Fibroblast of skin of scalp (primary cell): ENCODE measurements at places on chromosomes 12 and 14.

DNA sequence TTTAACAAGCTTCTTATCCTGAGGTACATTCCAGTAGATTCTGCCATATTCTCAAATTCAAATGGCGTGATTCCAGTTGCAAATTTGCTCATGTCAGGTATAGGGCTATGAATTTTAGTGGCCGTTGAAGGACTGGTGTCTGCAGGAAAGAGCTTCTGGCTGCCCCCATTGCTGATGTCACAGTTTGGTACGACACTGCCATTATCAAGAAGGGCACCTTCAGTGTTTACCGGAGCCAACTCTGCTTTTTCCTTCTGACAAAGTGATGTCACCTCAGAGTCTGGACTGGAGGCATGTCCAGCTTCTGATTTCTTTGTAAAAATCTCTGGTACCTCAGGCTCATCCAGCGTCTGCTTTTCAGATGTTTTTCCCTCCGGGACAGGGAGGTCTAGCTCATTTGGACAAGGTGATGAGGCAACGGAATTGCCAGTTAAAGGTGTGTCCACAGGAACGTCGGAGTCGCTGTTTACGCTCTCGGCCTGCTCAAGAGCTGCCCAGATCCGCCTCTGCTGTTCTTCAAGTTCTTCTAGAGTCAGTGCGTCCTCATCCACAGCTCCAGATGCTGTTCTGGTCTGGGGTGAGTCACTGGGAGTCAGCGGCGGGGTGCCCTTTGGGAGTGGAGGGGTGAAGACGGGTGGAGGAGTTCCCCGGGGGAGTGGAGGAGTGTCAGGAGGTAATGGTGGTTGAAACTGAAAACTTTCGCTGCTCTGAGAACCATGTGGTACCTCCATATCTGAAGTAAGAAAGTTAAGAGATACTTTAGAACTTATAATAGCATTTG is 27.0 kb downstream of the ZCCHC8 start:
- no peak for DNase-seq

DNA sequence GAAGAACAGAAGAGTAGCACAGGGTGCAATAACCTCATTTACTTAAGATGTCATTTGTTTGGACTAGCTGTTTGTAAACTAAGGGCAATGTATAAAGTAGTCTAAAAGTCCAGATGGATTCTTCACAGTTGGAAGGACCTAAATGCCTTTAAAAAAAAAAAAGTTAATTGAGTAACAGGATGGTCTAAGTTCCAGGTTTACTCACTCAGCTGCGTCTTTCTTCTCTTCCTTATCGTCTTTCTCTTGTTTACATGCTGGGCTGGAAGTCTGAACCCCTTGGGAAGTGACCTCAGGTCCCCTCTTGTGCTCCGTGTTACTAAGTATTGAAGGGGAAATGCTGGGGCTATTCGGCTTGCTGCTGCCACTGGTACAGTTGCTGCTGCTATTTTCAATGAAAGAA is 82.5 kb downstream of the SH2B3 start:
- DNase-seq: no peak

- no peak for DNase-seq
These were observed 168.7 kb upstream of the SSTR1 start for GRCh38 chr14:38038986-38039385.

GRCh38 chr12:75571656-75572205 is 60.3 kb upstream of the KRR1 start:
- DNase-seq: no peak

GRCh38 chr12:46221255-46222128 is 47.4 kb downstream of the SLC38A1 start:
- peak; percentile 43 for DNase-seq

DNA sequence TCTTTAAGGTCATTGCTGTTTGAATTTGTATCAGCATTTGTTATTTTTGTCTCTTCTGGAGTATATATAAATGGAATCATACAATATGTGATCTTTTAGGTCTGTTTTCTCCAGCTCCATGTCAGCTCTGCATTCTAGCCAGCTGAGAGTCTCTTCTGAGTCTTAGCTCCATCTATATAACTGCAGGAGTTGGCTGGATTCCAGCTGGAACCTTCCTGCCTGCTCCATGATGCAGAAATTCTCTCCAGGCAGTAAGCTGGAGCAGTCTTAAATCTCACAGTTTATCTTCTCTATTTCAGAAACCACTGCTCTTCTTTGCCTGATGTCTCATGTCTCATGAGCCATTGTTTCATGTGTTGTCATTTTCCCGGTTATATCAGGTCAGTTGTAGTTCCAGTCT is 827.6 kb downstream of the NRXN3 start:
- DNase-seq: peak; percentile 45

GRCh38 chr12:90938451-90938850 is 16.5 kb downstream of the CCER1 start:
- DNase-seq: peak; percentile 68

DNA sequence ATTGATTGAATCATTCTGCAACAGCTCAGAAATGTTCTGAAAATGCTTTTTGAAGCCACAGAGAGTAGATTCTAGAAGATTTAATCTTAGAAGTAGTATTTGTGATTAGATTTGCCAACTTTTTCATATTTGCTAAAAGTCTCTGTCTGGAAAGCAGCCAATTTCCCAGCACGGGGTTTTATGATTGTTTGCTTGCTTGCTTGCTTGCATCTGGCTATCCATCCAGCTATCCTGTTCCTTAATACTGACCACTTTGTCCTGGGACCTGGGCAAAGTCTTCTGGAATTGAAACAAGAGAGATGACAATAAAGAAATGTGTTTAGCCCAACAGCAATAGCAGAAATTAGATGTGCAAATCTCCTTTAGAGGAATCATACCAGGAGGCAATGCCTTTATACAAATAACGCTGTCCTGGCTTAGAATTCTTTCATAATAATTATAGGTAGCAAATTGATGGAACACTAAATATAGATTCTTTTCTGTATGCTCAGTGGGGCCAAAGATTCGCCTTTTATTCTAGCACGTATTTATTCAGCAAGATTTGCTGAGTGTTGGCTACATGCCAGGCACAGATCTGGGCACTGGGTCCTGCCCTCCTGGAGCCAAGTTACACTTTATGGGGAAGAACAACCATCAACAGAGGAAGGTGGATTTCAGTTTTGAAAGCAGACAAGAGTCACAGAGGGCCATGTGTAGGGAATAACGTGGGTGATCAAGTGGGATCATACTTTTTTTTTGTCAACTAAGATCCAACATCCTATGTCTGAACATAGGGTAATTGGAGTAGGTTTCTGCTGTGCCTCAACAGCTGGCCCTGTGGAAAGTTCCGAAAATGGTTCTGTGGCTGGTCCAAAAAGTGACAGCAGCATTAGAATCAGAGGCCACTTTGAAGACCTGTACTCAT is 25.3 kb downstream of the MYBPC1 start:
- no peak for DNase-seq

GRCh38 chr14:101181446-101182313 is 278.2 kb upstream of the RTL1 start:
- no peak for DNase-seq

GRCh38 chr12:124395986-124396385 is 101.1 kb downstream of the RFLNA start:
- peak; percentile 64 for DNase-seq

DNA sequence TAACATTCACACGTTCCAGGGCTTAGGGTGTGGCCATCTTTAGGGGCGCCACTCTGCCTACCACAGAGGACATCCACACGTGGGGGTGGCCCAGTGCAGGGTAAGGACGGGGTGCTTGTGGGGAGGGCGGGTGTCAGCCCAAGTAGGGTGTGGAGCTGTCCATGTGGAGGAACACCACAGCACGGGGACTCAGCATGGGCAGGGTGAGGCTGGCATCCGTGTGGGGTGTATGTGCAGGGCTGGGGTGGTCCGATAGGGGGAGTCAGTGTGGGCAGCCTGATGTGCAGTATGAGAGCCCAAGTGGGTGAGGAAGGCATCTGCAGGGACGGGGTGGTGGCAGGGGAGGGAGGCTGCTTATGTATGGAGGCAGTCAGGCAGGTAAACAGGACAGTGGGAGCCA is 17.7 kb downstream of the PSMC1 start:
- DNase-seq: no peak

DNA sequence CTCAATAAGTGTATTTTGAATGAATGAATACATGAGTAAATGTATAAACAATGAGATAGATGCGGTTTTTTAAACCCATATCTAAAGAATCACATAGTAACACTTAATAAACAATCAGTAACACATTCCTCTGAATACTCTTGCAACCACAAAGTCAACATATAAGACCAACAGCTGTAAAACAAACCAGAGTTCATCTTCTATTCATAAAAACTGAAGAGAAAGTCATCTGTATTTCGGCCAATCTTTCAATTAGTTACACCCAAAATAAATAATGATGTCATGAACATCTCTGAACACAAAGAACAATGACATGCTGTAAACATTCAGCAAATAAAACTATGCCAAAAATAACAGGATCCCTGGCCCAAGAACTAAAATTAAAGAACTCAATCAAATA is 47.2 kb downstream of the ARMH4 start:
- peak; percentile 67 for DNase-seq

- DNase-seq: no peak
These were observed 72.9 kb downstream of the PRIMA1 start for GRCh38 chr14:93715279-93715927.

DNA sequence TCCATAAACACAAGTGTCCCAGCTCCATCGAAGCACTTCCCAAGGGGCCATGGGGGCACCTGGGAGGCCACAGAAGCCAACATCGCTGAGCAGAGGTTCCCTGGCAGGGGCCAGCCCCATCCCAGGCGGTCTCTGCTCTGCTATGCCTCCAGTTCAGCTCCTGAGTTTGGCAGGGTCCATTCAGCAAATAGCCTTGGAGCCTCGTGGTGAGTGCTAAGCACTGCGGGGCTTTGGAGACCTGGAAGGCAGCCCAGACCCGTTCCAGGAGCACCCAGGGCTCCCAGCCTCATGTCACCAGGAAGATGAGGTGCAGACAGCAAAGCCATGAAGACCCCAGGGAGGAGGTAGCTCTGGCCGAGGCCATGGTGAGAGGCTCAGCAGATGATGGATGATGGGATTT is 109.5 kb downstream of the LGMN start:
- DNase-seq: no peak

- no peak for DNase-seq
These were observed 54.3 kb downstream of the CCDC85C start for GRCh38 chr14:99549684-99550083.

DNA sequence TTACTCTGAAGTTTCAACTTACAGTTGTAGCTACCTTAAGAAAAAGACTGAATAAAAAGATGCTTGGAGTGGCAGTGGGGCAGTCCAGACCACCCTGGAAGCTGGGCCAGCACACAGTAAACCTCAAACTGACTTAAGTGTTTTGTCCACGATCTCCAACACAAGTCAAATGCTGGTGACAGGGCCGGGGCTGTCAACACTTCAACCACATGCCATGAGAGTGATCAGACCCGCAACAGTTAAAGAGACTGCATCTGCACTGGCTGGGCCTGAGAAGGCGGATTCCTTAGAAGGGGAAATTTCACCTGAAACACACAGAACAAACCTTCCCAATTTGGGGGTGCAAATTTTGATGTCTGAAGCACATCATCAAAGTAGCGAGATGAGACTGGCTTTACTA is 223.5 kb upstream of the CAND1 start:
- DNase-seq: no peak

DNA sequence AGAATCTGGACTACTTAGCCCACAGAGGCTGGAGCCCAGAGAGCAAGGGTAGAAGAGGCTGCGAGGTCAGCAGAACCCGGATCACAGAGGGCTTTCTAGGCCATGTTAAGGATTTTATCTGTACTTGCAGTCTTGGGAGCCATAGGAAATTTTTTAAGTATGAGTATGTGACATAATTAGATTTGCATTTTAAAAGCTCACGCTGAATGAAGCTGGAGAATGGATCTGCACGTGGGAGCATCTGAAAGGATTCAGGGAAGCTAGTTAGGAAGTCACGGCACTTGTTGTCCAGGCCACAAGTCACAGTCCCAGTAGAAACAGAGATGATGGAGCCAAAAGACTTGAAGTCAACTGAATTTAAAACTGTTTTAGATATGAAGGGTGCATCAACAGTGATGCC is 14.1 kb downstream of the CORO1C start:
- no peak for DNase-seq

DNA sequence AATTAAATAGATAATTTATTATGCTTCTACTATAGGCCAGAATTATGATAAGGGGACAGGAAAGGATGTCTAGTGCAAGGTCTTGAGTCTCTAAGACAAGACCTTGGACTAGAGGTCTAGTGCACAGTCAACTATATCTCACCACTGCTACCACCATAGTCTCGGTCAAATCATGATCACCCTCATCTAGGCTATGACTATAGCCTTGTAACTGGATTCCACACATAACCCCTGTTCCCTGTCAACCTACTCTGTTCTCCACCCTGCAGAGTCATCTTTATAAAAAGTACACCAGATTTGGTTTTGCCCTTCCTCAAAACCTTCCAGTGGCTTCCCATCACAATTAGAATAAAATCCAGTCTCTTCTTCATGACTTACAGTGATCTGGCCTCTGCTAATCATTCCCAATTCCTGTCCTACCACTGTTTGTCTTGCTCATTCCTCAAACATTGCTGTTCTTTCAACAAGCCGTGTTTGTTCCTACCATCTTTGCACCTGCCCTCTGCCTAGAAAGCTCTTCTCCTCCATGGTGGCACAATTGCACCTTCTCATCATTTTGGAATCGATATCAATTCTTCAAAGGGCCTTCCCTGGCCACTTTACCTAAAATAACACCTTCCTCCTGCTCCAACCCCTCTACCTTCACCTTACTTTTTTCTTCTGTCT is 169.4 kb downstream of the FOXN3 start:
- no peak for DNase-seq

DNA sequence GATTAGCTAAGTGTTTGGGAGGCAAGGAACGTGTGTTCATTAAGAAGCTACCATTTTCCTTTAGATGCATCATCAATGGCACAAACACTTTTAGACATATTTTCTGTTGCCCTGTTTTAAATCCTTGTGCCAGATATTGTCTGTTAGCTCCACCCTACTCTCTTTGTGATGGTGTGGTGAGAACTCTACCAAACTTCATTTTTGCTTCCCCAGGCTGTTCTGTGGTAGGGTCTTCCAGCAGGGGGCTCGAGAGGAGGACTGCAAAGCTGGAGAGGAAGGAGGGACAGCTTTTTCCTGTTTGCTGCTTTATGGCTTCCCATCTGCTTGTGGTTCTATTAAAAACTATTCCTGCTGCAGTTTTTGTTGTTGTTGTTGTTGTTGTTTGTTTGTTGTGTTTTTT is 23.8 kb upstream of the STRAP start:
- DNase-seq: no peak

DNA sequence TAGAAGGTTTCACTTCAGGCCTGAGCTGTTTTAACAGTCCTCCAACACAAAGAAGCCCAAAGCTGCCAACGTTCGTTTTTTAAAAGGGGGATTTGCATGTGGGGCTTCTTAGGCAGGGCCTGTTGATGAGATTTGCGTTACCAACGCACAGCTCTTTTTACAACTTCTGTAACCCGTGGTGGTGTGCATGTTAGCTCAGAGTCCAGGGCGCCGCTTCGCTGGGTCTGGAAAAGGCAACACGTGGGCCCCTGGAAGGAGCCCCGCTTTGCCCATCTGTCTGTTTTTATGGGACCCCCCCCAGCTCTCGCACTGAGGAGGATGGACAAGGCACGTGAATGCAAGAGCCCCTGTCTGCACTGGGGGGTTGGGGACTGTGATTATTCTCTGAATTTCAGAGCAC is 84.0 kb downstream of the ESR2 start:
- DNase-seq: no peak

- no peak for DNase-seq
These were observed 13.0 kb downstream of the ERG28 start for GRCh38 chr14:75647640-75648039.
